ENCODE measurements at places on chromosomes 12 and 14.

DNA sequence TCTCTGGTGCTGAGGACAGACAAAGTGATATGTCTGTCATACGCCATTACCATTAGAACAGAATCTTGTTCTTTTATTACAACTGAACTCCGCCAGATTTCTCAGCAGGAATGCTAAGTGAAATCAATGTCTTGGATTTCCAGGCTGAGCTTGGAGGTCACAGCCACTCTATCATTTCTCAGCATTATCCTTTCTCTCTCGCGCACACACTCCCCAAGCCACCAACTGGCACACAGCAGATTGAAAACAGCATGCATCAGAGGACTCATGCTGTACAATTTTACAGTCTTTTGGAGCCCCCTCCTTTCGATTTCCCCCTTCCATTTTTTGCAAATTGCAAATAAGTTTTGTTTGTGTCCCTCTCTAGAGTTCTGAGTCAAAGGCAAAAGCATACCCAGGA lies 348.6 kb downstream of the SOX5 start:
- DNase-seq: no peak

DNA sequence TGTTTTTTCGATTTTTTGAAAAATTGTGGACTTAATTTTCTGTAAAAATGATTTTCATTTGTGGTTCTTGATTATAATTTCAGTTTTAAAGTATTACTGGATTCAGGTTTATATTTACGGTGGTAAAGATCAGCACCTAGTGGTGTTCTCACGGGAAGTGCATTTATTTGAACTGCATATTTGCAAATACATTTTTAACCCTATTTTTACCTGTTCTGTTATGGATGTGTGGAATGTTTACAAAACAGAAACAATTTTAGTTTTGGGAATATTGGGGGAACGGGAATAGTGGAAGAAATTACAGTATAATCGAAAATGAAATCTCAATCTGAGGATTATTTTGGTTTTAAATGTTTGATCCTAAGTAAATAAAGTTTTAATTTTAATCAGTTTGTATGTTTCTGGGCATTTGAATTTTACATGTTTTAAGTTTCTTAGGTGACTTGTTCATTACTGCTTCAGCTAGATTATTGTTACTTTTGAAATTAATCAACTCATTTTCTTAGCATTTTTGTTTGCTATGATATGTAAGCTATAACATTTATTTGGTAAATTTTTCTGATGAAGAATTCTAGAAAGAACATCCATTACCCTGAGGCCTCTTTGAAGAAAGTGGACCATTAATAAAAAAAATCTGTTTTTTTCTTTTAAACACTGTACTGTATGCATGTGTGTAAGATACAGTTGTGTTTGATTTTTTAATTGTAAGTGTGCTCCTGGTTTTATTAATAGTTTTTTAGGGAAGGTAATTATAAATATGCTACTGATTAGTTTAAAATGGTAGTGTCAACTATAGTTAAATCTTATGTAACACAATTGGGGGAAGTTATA lies 942 bp downstream of the ATF7IP start:
- no peak for DNase-seq

- DNase-seq: no peak
Measured at GRCh38 chr12:131753005-131753404, 42.1 kb downstream of the SFSWAP start.

- no peak for DNase-seq
Measured at GRCh38 chr14:36014236-36014635, 162.3 kb downstream of the PTCSC3 start.

- no peak for DNase-seq
Measured at GRCh38 chr14:105151838-105152793, 16.5 kb downstream of the JAG2 start.

DNA sequence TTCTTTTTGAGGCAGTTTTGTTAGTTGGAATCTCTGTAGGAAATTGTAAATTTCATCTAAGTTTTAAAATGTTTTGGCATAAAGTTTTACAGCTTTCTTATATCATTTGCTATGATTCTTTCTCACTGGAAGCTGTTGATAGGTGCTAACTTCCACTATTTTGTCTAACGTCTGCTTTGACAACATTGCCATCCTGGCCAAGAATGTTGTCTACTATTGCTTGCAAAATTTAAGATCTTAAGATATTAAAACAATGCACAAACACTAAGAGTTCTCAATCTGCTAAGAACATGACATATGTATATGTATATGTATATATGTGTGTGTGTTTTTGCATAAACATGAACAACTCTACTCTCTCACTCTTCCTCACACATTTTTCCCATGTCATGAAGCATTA lies 64.1 kb upstream of the MDGA2 start:
- no peak for DNase-seq

GRCh38 chr12:82028772-82029171 lies 269.6 kb upstream of the PPFIA2 start:
- DNase-seq: no peak

GRCh38 chr12:2641207-2641606 lies 153.6 kb upstream of the FKBP4 start:
- peak; percentile 68 for DNase-seq

DNA sequence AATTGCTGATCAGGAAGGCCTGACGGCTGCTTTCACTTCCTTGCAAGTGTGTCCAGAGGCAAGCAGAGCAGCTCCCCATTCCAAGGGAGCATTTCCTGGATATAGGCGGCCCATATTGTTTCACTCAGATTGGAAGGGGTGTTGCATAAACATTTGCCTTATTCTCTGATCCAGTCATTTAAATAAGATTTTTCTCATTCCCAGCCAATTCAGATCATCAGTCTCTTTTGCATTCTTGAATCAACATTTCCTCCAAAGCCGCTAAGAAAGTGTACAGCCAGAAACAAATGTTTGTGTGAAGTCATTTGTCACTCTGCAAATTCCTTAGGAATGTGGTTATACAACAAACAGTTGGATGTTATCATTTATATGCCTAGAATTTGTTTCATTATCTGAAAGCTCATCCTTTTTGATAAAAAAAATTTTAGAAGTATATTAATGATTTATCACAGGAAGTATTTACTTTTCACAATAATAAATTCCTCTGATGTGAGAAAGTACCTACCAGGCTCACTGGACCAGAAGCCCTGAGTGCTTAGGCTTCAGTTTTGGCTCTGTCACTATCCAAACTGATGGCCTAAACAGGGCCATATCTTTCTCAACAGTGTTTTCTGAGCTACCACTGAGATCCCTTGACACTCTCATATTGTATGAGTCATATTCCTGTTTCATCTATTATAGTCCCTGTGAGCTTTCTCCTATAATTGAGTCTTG lies 379.6 kb downstream of the CCDC91 start:
- DNase-seq: no peak

DNA sequence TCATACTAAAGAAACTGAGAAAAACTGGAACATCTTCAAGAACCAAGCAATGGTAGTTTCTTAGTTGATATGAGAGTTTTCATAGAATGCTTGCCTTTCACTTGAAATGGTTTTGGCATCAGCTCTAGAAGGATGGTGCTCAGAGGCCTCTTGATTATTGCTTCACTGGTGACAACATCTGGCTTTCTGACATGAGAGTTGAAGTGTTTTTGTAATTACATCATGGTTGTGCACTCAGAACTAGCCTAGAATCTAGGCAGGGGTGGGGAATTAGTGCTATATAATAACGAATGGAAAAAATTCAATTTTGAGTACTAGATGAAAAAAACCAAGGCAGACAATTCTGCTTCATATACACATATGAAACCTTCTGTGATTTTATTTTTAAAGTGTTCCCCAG lies 172.8 kb upstream of the LMNTD1 start:
- DNase-seq: no peak

- no peak for DNase-seq
Measured at GRCh38 chr12:3770891-3771290, 18.0 kb upstream of the CRACR2A start.

DNA sequence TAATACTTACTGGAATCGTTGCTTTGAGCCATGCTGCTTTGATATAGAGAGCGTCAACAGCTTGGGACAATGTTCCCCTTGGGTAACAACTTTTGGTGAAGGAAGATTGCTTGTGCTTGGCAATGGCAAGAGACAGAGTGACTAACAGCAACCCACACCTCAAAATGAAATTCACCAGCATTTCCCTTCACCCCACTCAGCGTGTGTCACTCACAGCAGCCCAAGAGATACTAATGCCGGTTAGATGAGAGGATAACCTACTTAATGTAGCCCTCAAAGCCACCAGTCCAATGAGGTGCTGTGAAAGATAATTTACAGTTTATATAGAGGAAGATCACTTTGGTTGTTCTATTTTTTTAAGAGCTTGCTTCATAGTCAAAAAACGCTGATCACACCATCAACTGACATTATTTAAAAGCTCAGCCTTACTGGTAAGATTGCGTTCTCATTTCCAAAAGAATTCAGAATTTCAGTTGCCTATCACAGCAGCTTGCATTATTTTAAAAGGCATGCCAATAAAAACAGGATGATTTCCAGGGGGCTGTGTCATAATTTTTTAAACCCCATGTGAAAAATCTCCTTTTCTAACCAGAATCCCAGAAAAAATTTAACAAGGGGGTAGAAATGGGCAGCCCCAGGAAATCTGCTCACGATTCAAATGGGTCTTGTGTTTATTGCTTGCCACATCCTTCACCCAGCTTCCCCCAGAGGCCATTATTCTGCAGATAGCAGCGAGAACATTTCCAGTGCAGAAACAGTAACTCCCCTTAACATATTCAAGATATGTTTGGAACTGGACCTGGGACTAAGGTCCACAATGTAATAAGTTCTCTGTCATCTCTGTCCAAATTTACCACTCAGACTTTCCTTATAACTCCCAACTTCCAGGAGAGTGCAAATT lies at the start of gene IL26:
Gene IL26, minus strand, starts transcription at position 235 of the 901 bp plus-strand sequence. Its CDS starts 54 bp downstream, at position 181.
- no peak for DNase-seq

DNA sequence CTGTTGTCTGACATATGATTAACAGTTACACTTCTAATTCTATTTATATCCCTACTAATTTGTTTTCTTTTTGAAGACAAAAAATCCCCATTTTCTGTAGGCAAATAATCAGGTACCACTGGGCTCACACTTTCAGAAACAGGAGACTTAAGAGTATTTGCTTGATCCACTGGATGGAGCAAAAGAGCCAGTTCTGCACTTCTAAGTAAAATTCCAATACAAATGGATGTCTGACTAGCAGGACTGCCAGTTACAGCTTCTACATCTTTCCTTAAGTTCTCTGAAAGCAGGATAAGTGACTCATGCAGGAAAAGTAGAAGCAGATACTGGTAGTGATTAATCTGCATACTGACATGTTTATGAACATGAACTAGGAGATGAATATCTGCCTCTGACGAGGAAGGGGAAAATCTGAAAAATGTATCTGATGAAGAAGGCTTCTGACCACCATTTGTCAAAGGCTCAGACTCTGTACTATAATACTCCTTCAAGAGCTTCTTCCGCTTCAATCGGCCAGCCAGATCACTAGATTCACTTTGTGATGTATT lies 73.8 kb upstream of the ANKS1B start:
- no peak for DNase-seq

GRCh38 chr14:32190673-32191072 lies 11.2 kb upstream of the RNU6-7 start:
- no peak for DNase-seq

DNA sequence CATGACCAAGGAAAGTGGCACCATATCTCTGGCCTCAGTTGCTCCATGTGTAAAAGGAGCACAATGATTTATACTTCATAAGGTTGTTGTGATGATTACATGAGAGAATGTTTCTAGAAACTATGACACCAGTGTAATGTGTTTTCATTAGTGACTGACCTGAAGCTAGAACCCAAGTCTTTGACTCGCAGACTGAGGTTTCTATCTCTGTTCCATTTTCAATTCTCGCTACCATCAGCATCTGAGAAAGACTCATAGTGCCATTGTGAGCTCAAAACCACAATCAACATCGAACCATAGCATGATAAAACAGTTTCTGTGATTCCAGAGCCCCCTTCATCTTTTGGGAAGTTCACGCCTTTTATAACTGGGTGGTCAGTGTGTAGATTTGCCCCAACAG lies 53.8 kb downstream of the STAB2 start:
- DNase-seq: no peak

DNA sequence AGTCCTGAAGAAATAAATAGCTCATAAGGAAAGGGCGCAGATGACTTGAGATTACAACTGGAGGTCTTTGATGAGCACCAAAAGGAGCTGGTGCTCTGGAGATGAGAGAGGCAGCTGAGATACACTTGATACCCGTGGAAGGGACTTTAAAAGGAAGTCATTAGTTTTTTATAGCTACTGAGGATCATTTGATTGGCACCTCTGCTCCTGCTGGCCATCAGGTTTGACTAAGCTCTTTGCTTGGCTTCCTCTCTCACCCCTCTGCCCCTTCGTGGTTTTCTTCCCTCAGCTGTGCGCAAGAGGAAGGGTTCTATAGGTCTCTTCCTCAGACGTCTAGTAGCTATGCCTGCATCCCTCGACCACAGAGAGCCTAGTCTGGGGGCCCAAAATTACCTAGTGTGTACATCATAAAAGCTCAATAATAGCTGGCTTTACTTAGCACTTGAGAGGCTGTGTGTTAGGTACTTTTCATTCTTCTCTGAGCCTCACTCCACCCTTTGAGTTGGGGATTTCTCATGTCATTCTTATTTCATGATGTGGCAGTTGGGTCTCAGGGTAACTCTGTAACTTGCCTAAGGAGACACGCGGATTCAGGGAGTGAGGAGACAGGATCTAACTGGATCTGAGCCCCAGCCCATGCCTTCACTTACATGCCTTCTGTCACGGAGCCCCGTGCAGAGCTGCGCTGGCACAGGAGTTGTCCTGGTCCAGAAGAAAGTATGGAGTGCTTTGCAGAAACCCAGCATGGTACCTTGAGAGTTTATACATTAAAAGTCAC lies 68.4 kb upstream of the ASPG start:
- DNase-seq: peak; percentile 55

GRCh38 chr12:132673288-132674179 lies 13.6 kb downstream of the POLE start:
- no peak for DNase-seq
